ENCODE measurements at places on chromosomes 4 and X.

GRCh38 chr4:16889945-16890344 is 8.5 kb downstream of the LDB2 start:
- no peaks in the 10 kb centered on the region for H3K4me1 ChIP-seq
- no peak overlapping the region for H3K27ac ChIP-seq
- H3K4me3 ChIP-seq: no peak overlapping the region
- H3K27me3 ChIP-seq: no peaks in the 10 kb centered on the region
- no peak for DNase-seq

- no peaks in the 10 kb centered on the region for H3K36me3 ChIP-seq
- H3K4me3 ChIP-seq: no peak overlapping the region
These were observed 8.8 kb downstream of the NHSL2 start for GRCh38 chrX:71919431-71919830.

DNA sequence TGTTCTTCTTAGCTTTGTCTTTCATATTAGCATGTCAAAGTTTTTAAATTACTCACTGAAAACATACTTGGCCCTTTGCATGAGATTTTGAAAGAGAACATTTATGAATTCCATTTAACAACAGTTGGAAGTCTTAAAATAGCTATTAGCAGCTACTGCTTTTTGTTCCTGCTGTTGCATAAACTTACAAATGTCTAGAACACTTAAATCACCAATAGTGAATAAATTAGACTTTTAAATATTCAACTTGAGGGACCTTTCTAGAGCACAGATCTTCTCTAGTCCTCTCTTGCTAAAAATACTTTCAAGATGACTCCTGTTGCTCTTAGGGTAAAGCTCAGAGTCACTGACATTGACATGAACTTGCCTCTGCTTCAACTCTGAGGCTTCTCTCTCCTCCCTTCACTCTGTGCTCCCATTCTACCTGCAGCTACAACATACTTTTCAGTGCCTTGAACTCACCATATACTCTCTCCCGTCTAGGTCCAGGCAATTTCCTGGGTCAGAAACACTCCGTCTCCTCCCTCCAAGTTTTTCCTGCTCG is 15.8 kb upstream of the TXK start:
- no peak for DNase-seq
- no peaks in the 10 kb centered on the region for H3K27me3 ChIP-seq
- H3K4me1 ChIP-seq: no peaks in the 10 kb centered on the region
- H3K4me3 ChIP-seq: no peak overlapping the region

DNA sequence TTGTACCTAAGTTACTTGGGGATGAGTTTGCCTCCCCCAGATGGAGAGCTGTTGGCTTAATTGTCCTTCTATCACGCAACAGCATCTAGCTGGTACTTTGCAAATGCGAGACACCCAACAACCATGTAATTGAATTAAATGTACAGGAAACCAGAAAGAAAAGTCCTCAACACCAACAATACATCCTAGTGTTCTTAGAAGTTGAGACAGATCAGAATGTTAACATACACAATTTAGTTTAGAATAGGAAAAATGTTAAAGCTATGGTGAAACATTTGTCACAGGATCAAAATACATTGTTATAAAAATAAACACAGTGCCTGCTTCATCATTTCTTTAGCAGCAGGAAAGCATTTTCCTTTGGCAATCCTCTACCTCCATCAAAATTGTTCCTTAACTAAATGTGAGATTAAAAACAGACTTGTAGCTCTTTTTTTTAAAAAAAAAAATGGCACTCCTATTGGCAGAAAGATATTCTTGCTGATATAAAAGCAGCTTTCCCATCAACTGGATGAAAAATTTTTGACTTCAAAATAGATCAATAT is 163.1 kb upstream of the MID1 start:
- no peaks in the 10 kb centered on the region for H3K36me3 ChIP-seq
- DNase-seq: no peak

GRCh38 chrX:35439692-35440091 is 358.4 kb upstream of the MAGEB16 start:
- H3K4me3 ChIP-seq: no peak overlapping the region
- DNase-seq: no peak
- H3K4me1 ChIP-seq: no peaks in the 10 kb centered on the region
- peak overlapping the region; percentile 25 for H3K27ac ChIP-seq

DNA sequence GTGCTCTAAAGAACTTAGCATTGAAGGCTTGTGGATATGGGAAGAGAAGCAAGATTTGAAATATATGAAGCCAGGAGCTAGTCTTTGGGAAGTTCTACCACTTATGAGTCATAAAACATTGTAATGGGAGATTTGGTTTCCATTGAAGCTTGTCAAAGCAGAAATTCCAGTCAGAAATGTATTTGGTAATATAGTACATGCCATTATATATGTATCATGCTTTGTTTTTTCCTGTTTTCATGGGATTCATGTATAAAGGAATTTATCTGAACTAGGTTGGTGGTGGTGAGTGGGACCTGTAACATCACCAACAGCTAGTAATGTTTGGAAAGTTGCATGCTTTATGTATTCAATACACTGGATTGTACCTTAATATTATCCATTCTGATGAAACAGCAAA is 14.6 kb upstream of the DCAF8L2 start:
- no peak for DNase-seq
- no peak overlapping the region for H3K27ac ChIP-seq
- H3K4me1 ChIP-seq: peaks cover under 1% of the 10 kb centered on the region
- no peaks in the 10 kb centered on the region for H3K36me3 ChIP-seq

DNA sequence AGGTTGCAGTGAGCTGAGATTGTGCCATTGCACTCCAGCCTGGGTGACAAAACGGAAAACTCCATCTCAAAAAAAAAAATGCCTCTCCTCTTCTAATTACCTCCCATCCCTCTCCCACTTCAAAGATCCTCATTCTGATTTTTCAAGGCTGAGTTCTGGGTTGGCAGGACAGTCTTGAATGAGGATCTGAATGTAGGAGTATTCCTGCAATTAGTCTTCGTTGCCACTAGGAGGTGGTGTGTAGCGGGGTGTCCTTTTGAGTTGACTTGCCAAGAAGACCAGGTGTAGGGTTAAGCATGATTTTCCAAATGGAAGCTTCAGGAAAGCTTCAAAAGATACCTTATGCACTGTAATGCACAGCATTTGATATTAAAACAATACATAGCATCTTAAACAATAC is 169.9 kb downstream of the ASMT start:
- H3K4me1 ChIP-seq: no peaks in the 10 kb centered on the region
- H3K27me3 ChIP-seq: no peaks in the 10 kb centered on the region
- DNase-seq: no peak
- H3K4me3 ChIP-seq: no peak overlapping the region

- no peaks in the 10 kb centered on the region for H3K27me3 ChIP-seq
- H3K4me3 ChIP-seq: no peak overlapping the region
- no peaks in the 10 kb centered on the region for H3K36me3 ChIP-seq
These were observed 59.0 kb downstream of the CHM start for GRCh38 chrX:85988353-85988752.

DNA sequence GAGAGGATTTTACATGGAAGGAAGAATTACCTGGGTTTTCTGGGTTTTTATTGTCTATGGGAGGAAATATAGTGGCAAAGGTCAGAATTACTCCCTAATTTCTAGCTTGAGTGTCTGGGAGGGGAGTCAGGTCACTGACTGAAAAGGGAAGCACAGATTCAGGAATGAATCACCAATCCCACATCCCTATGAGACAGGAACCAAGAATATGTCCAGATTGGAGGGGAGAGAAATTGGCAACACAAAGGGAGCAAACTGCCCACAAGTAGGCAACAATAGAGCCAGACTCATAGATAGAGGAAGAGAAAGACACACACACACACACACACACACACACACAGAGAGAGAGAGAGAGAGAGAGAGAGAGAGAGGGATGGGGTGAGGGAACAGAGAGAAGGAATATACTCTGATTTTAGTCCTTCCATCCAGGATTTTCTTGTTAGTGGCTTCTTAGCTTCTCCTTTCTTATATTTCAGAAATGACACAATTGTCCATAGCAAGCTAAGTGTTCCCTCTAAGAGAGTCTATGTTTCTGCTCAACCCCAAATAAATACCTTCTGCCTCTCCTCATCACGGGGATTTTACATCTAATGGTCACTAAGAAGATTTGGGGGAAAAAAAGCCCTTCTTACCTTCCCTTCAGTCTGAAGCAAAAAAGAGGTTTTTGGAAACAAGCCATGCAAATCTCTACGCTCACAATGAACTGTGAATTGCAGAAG is 12.0 kb downstream of the P2RY10 start:
- no peaks in the 10 kb centered on the region for H3K4me1 ChIP-seq
- no peaks in the 10 kb centered on the region for H3K27me3 ChIP-seq
- H3K27ac ChIP-seq: no peak overlapping the region
- no peak overlapping the region for H3K4me3 ChIP-seq
- no peaks in the 10 kb centered on the region for H3K36me3 ChIP-seq

DNA sequence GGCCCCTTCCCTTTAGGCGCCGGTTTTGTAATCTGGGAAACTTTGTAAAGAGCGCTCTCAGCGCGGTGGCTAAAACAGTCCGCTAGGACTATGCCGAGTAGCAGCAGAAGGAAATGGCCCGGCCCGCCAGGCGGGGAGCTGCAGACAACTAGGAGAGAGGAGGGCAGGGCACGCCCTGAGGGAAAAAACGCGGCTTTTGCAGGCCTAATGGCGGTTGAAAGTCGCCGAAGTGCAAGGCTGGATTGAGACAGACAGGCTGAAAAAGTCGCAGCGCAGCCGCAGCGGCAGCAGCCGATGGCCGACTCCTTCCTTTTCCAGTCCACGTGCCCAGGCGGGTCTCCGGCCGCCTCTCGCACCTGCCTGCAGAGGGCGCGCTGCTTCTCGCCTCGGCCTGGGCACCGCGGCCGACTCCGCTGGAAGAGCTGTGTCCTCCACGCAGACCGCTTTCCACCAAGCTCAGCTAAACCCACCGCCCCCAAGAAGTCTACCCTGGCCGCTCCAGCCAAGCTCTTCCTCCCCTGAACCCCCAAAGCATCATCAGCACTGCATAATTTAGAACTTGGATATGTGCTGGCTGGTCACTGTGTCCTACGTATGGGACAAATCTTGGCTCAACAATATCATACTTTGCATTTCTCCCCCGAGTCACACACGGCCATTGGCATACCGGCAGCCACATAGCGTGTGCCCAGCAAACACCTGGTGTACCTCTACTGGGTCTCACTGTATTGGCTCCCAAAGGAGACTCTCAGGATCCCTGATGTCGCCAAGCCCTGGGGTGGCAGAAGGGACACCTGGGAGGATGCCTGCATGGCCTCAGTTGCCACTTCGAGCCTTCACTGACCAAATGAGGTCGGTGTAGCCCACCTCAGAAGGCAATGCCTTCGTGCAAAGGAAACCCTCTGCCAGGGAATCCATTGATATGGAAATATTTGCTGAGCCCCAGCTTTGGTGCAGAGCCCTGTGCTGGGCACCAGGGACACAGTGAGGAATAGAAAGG is 14.5 kb downstream of the SLC25A5 start:
- H3K4me1 ChIP-seq: peaks cover 16% of the 10 kb centered on the region
- peak; percentile 67 for DNase-seq
- H3K27ac ChIP-seq: peak overlapping the region; percentile 83
- H3K36me3 ChIP-seq: no peaks in the 10 kb centered on the region
- H3K4me3 ChIP-seq: peak overlapping the region; percentile 48

DNA sequence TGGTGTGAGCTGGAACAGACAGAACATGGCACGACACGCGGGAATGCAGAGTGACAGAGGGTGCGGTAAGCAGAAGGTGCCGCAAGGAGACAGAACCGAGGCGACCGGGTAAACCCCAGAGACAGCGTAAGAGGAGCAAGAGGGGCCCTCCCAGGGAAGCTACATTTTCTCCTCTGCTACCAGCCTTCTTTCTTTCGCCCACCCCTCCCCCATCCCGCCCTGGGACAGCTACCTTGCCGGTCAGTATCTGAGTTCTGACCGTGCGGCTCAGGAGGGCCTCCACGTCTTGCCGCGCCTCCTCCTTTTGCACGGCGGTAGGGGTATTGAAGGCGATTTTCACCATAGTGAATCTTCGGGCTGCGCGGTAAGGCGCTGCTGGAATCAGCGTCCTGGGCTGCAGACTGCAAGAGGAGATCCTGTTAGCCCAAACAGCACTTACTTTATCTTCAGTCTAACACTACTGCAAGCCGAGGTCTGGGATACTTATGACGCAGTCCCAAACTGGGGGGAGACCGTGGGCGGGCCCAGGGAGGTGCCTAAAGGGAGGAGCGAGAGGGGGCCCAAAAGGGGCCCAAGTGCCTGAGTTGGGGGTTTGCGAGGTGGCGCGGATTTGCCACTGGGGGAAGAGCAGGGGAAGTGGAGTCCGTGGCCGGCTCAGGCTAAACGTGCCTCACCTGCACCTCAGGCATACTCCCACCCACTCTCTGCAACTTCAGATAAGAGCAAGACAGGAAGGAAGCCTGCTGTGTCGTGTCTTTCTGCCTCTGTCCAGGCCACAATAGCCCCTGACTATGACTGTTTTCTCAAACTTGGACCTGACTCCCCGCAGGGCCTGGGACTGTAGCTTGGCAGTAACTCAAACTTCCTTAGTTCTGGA is at the start of gene ITM2A:
Gene ITM2A (minus strand): TSS at position 462 of the 877 bp plus-strand sequence. CDS start 119 bp downstream, at position 343.
- no peaks in the 10 kb centered on the region for H3K4me1 ChIP-seq
- no peaks in the 10 kb centered on the region for H3K27me3 ChIP-seq
- H3K4me3 ChIP-seq: peak within 1 kb of the TSS; percentile 39
- no peaks in the 10 kb centered on the region for H3K36me3 ChIP-seq
- peak; percentile 32 for DNase-seq

DNA sequence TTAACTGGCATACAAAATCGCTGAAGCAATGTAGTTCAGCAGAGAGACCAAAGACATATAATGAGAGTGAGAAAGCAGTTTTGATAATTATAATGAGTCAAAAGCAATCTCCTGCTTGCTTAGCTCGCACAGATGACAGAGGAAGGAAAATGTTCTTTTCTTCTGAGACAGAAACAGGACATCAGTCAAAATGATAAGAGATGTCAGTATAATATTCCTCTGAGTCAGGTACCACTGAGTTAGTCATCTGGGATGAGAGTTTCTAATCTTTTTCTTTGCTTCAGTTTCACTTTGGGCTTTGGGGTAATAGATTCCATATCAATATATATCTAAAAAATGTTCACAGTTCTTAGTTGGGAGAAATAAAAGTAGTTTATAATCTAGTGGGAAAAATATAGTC is 387.2 kb downstream of the PCDH7 start:
- no peak overlapping the region for H3K4me3 ChIP-seq
- H3K27me3 ChIP-seq: no peaks in the 10 kb centered on the region
- H3K36me3 ChIP-seq: no peaks in the 10 kb centered on the region

DNA sequence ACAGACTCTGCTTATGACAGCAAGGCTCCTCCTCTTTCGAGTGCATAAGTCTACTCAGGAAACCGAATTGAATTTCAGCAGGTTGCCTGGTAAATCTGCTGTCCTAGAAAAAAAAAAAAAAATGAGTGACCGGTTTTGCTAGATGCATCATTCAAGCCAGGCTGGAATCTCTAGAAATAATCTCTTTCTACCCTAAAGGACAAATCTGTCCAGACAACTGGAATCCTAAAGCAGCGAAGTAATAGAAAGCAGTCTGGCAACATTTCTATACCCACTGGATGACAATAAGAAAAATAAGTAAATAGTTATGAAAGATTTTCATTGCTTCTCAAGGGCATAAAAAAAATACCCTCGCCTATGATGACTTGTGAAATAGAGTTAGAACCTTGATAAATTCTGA is 703.5 kb downstream of the RPA4 start:
- no peak overlapping the region for H3K27ac ChIP-seq
- H3K27me3 ChIP-seq: no peaks in the 10 kb centered on the region
- no peak for DNase-seq
- no peaks in the 10 kb centered on the region for H3K36me3 ChIP-seq
